Stimulated activated CD4-positive, alpha-beta T cell treated with anti-CD3 and anti-CD28 coated beads, TNF-alpha, amount 100 ng/mL, for 1 hour (primary cell): ENCODE measurements at places on chromosomes 5 and 9.
A peak's percentile ranks its signal among the peaks of the same experiment; 100 is the strongest.

DNA sequence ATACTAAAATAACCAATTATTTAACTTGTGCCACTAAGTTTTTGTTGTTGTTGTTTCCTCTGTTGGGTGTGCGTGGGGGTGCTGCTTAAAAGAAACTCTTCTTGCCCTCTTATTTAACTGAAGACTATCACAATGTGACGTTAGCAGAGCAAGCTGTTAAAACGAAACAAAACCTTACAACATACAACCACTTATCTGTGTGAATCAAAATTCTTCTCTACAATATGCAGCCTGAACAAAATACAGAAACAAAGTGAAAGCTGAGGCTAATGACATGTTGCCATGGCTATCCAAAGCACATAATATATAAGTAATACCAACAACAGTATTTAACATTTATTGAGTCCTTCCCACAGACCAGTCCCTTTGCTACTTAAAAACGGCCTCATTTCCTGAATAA, 291.0 kb downstream of the FBXL17 start:
- no peak for DNase-seq

DNA sequence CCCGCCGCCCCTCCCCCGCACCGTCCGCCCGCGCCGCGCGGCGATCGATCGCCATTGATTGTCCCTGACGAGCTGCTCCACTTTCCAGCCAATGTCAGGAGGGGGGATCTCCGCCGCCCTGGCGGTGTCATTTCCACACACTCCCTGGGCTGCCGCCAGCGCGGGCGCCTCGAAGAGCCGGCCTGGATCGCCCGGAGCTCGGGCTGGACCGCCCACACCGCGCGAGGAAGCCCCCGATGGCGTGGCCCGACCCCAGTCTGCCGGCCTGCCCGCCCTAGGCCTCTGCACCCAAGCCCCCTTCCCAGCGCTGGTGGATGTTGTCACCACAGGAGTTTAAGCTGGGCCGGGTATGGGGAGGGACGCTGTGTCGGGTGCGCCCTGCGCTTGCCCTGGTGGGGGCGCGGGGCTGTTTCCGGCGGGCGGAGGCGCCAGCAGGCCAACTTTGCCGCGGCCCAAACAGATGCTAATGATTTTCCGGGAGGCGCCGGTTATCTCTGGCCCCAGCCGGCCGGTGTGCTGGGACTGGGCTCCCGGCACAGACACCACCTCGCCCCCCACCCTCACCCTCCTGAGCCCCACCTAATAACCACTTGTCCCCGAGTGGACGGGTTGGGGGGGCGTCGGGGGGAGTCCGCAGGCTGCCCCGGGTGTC, 10.6 kb upstream of the CXXC5 start:
- no peak for DNase-seq

DNA sequence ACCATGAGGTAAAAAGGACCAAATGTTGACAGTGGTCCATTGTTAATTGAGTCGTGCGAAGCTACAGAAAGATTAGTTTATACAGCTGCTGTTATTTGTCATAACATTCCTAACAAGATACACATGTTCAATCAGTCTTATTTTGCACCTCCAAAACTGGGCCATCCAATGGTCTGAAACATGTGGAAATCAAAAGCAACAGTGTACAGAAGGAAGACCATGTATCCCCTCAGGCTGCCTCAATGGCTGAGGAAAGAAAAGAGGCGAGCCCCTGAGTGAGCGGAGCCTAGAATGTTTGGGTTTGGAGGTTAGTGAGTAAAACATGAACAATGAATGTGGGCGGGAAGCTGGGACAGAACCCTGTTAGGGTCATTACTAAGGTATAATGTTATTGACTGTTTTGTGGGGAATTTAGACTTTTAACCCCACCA, 35.6 kb downstream of the NFIB start:
- no peak for DNase-seq

- no peak for DNase-seq
Measured at GRCh38 chr5:135576075-135576599, 2.7 kb downstream of the CXCL14 start.

- DNase-seq, result no peak
Measured at GRCh38 chr5:124494540-124495116, 251.8 kb downstream of the ZNF608 start.

GRCh38 chr5:135667204-135667603, 88.4 kb upstream of the CXCL14 start:
- DNase-seq, result no peak

DNA sequence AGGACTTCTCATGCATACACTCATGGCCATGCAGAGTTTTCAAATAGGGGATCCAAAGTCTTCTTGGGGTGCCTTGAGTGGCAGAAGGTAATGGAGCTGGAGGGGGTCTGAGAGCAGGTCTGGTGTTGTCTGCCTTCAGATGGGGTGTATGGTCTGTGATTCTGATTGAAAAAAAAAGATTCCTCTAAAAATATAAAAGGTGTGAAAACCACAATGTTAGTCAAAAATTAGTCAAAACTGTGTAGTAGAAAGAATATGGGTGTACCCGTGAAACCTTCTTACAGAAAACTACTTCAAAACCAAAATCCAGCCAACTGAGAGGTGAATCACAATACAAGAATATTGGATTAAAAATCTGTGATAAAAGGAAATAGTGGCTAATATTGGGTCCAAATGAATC, 20.1 kb downstream of the DOCK2 start:
- no peak for DNase-seq

DNA sequence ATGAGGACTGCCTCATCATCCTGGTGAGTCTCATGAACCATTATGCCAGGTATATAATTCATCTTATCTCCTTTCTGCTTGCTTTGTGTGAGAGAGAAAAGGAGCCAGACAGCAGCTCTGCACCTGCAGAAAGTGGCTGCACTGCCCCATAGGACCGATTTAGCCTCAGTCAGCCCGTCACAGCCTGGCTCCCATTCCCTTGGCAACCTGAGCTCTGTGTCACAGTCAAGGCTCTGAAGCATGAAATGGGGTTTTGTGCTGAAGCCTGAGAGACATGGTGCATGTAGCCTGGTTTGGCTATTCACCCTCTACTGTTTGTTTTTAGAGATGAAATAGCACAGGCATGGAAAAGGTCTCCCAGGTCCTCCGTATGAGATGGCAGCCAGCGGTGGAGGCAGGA, 198.3 kb downstream of the KCTD16 start:
- DNase-seq, result no peak

DNA sequence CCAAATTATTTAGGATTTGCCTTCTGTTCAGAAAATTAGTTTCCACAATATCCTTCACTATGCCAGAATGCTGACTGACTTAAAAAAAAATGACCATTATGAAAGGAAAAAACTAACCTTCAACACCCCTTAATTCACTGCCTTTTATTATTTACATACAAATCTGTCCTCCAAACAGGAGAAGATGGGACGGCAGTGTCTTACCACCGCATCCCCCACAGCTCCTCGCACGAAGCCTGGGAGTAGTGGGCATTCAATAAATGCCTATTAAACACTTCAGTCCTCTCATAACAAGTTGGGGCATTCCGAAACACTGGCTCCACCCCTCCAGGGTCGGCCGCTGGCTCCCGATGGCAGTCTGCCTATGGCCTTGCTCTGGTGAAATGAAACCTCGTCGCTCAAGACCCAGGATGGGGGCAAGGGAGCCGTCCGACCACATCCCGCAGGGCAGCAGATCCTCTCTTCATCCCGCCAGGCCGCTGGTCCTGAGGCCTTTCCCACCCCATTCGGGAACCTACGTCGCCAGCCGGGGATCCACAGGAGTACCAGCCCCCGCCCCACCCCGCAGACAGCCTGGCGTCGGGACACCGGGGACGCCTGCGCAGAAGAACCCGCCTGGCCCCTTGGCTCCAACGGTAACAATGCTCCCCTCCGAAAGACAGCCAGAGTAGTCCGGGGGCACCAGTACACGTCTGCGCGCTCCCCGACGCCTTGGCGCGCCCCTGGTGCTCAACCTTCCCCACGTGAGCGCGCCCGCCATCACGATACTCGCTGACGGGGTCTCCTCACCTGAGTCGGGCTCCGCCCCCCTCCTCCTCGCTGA, 613 bp downstream of the ZBTB5 start:
- peak; percentile 17 for DNase-seq

GRCh38 chr9:78121488-78121887, 89.9 kb upstream of the GNAQ start:
- peak; percentile 35 for DNase-seq

GRCh38 chr5:22319798-22320197, 533.3 kb downstream of the CDH12 start:
- DNase-seq, result no peak

DNA sequence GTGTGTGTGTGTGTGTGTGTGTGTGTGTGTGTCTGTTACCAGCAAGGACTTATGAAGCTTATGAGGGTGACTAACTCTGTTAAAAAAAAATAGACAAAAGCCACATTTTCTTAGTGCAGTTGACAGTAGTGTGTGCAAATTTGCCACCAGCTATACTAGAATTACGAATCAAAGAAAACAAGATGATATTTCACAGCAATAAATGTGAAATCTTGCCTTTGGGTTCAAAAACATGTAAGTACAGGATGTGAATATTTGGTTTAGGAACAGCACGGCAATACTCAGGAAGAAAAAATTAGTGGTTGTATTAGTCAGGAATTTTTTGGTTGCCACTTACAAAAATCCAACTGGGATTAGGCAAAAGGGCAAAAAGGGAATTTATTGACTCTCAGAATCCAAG, 117.4 kb downstream of the NPR3 start:
- no peak for DNase-seq

- no peak for DNase-seq
Measured at GRCh38 chr5:51373880-51374523, 9.2 kb upstream of the ISL1 start.

- DNase-seq, result no peak
Measured at GRCh38 chr9:116635908-116636307, 51.2 kb upstream of the TRIM32 start.

DNA sequence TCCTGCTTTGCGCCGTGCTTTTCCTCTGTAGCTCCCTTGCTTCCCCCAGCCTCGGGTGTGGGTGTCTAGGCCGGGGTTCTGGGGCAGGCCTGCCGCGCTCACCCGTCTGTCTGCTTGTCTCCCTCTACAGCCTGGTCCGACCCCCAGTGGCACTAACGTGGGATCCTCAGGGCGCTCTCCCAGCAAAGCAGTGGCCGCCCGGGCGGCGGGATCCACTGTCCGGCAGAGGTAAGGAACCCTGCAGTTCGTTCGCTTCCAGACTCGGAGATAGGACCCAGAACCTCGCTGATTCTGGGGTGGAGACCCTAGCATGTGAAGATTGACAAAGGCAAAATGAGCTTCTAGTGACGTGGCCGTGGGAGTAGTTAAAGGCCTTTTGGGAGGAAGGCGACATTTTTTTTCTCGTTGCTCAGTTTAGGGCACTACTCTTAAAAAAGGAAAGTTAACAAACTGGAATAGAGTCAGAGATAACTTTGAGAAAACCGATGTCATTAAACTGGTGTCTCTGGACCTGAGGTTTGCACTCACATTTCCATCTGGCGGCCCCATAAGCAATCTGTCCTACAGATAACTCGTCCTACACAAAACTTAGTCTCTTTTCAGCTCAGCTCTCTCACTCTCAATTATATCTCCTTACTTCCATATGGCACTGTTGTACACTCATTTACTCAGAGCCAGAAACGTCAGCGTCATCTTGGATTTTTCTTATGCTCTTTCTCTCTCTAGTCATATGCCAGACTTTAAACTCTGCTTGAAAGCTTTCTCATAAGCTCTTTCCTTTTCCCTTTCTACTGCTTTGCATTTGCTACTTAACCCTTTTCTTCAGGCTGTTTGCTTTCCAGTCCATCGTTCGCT, 561 bp downstream of the SEC61B start:
- no peak for DNase-seq

DNA sequence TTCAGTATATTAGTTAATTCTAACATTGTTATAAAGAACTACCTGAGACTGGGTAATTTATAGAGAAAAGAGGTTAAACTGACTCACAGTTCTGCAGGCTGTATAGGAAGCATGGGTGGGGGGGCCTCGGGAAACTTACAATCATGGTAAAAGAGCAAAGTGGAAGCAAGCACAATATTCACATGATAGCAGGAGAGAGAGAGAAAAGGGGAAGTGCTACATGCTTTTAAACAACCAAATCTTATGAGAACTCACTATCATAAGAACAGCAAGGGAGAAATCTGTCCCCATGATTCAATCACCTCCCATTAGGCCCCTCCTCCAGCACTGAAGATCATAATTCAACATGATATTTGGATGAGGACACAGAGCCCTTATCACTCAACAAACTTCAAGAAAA, 324.9 kb downstream of the ZNF608 start:
- no peak for DNase-seq

GRCh38 chr9:35940458-35941407, 17.2 kb downstream of the OR2S2 start:
- DNase-seq, result no peak

- DNase-seq, result no peak
Measured at GRCh38 chr9:136969774-136970173, 7.5 kb upstream of the PTGDS start.

- DNase-seq, result no peak
Measured at GRCh38 chr9:109600142-109600541, 102.0 kb upstream of the PTPN3 start.

GRCh38 chr9:132673355-132673754, 3.1 kb downstream of the GTF3C4 start:
- no peak for DNase-seq
